ENCODE measurements at places on chromosomes 1 and 21. TPM values are rescaled to one million over a fixed set of nuclear protein-coding genes. Genes with fewer than 3 reads are reported as not detected.

ST6GALNAC5 gene
- total RNA-seq = not detected

FCER1G gene
- total RNA-seq = 2.5 TPM

PPIAL4G gene
- 0.68 TPM for total RNA-seq

ATP6V1G3 gene
- total RNA-seq = not detected

IER5 gene
- total RNA-seq = 35.3 TPM

FAM167B gene
- total RNA-seq = 0.52 TPM

UBE2G2 gene
- 97.9 TPM for total RNA-seq

ACTL8 gene
- not detected for total RNA-seq

SCAF4 gene
- 60.9 TPM for total RNA-seq

C1orf53 gene
- total RNA-seq = 1.8 TPM

LENEP gene
- not detected for total RNA-seq

AMY2A gene
- total RNA-seq = not detected

GPR161 gene
- total RNA-seq = 0.36 TPM

FAM163A gene
- not detected for total RNA-seq

TAF5L gene
- total RNA-seq = 26.9 TPM

LAMC2 gene
- not detected for total RNA-seq

PRRX1 gene
- total RNA-seq = not detected

KPRP gene
- not detected for total RNA-seq

UTS2 gene
- not detected for total RNA-seq

DTL gene
- 73.7 TPM for total RNA-seq

ADGRB2 gene
- total RNA-seq = 0.32 TPM

HLCS gene
- total RNA-seq = 16.4 TPM

FAM110D gene
- not detected for total RNA-seq

KCNE1 gene
- total RNA-seq = 0.32 TPM

TMEM125 gene
- total RNA-seq = not detected

DIRAS3 gene
- not detected for total RNA-seq

CRYAA gene
- not detected for total RNA-seq

FAAH gene
- total RNA-seq = 5.1 TPM

WDR77 gene
- 44.4 TPM for total RNA-seq

CFAP141 gene
- total RNA-seq = 0.50 TPM

RHOU gene
- 1.8 TPM for total RNA-seq

RXRG gene
- not detected for total RNA-seq

S100A5 gene
- 5.4 TPM for total RNA-seq

DCST1 gene
- total RNA-seq = not detected

SAMD13 gene
- 0.36 TPM for total RNA-seq

OR1C1 gene
- total RNA-seq = not detected

GSTM1 gene
- 97.0 TPM for total RNA-seq

BACE2 gene
- 5.5 TPM for total RNA-seq

TNNI3K gene
- not detected for total RNA-seq

ANKRD34A gene
- total RNA-seq = 1.3 TPM

OR2AK2 gene
- not detected for total RNA-seq

LRRC53 gene
- not detected for total RNA-seq

AMPD1 gene
- total RNA-seq = not detected

MAN1A2 gene
- 36.9 TPM for total RNA-seq

TMED5 gene
- total RNA-seq = 57.4 TPM

MPZ gene
- 2.7 TPM for total RNA-seq

LCE1F gene
- total RNA-seq = not detected

NTRK1 gene
- total RNA-seq = 13.4 TPM
